GM10248 (cell line): ENCODE measurements at places on chromosomes 7 and 10.

DNA sequence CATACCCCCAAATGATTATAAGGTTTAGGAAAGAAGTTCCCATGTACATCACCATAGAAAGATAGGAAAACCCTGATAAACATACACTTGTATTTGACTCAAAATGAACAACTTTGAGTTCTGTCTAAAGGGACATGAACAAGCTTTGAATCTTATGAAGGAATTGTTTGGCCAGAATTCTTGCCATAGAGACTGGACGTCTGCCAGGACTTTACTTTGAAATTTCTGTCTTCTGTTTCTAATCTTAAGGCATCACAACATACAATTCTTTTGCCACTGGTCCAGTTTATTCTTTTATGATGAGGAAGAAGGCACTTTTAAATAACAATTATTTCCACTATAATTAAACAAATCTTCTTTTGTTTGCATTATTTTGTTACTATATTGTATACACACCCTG is 26.2 kb upstream of the CYP26C1 start:
- DNase-seq: no peak

GRCh38 chr10:9081961-9082360 is 1027.5 kb downstream of the GATA3 start:
- no peak for DNase-seq

- DNase-seq: no peak
Measured at GRCh38 chr7:39565538-39565937, 666 bp upstream of the YAE1 start.

GRCh38 chr10:102112210-102112817 is 7.9 kb downstream of the LDB1 start:
- no peak for DNase-seq

GRCh38 chr10:63583909-63584724 is 62.9 kb downstream of the REEP3 start:
- DNase-seq: no peak

- DNase-seq: no peak
Measured at GRCh38 chr7:129434675-129435318, 565 bp downstream of the STRIP2 start.

- no peak for DNase-seq
Measured at GRCh38 chr7:83824214-83824613, 175.3 kb upstream of the SEMA3E start.

DNA sequence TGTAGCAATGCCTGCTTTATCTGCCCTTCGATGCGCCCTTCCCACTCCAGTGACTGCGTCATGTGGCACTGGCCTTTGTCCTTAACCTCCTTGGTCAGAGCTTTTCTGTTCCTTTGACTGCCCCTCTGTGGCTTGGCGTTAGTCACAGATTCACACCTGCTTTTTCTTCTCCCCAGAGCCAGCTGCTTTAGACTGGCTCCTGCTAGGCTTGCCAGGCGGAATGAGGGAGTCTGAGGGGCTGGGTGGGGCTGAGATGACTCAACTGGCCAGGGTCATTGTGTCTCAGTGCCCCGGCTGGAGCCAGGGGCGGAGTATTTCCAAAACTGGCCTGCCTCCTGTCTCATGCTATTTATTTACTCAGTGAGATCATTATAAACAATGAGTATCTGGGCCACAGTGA is 194.1 kb downstream of the EMX2 start:
- no peak for DNase-seq
